ENCODE measurements at places on chromosomes 5 and 9. TPM values are rescaled to one million over a fixed set of nuclear protein-coding genes. Genes with fewer than 3 reads are reported as not detected.

ANKRD33B gene
- total RNA-seq: 0.93 TPM

FAM240B gene
- total RNA-seq: not detected

PCDHB6 gene
- total RNA-seq: 0.34 TPM

SPATA31D4 gene
- not detected for total RNA-seq

TMEM252 gene
- not detected for total RNA-seq

NEURL1B gene
- total RNA-seq: 18.6 TPM

SPTLC1 gene
- total RNA-seq: 65.7 TPM

TMEM38B gene
- 21.3 TPM for total RNA-seq

C9 gene
- 0.20 TPM for total RNA-seq

GPR151 gene
- total RNA-seq: not detected

ITGA1 gene
- total RNA-seq: 10.4 TPM

ASB6 gene
- total RNA-seq: 17.3 TPM

PHF24 gene
- 1.0 TPM for total RNA-seq

ZNF782 gene
- 12.4 TPM for total RNA-seq

SLC25A2 gene
- total RNA-seq: not detected

TMEM232 gene
- 4.0 TPM for total RNA-seq

SPATA31C1 gene
- total RNA-seq: not detected

FER gene
- 34.8 TPM for total RNA-seq

IFNA2 gene
- not detected for total RNA-seq

FGF1 gene
- total RNA-seq: 0.10 TPM

BTNL3 gene
- total RNA-seq: not detected

RNF183 gene
- 0.57 TPM for total RNA-seq

SPATA9 gene
- total RNA-seq: 0.89 TPM

PJA2 gene
- total RNA-seq: 109 TPM

ZBTB26 gene
- total RNA-seq: 11.8 TPM

SLC6A18 gene
- not detected for total RNA-seq
